ENCODE measurements at places on chromosomes 1 and 21.
A peak's percentile ranks its signal among the peaks of the same experiment; 100 is the strongest.

DNA sequence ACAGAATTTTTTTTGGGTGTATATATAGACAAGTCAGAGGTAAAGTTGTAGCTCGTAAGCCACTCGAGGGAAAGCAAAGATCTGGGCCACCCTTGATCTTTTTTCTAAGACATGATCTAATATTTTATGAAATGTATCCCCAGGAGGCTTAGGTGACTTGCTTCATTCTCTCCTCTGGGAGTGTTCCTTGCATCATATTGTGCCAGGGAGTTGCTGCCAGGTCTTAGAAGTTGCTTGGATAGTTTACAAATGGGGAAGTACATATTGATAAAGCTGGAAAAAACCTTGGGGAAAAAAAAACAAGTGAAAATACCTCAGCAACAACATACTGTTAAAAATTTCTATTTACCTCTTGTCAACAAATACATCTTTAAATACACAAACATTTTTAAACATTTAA lies 110.9 kb upstream of the CYYR1 start:
- no peak for DNase-seq

- no peak for DNase-seq
Observed at GRCh38 chr1:15573477-15573876, 11.4 kb downstream of the AGMAT start.

GRCh38 chr1:37915476-37916093 lies 31.3 kb downstream of the INPP5B start:
- no peak for DNase-seq

GRCh38 chr1:236553370-236553769 lies 29.6 kb downstream of the LGALS8 start:
- no peak for DNase-seq

- no peak for DNase-seq
Observed at GRCh38 chr1:46300673-46301405, 2.6 kb downstream of the LRRC41 start.

DNA sequence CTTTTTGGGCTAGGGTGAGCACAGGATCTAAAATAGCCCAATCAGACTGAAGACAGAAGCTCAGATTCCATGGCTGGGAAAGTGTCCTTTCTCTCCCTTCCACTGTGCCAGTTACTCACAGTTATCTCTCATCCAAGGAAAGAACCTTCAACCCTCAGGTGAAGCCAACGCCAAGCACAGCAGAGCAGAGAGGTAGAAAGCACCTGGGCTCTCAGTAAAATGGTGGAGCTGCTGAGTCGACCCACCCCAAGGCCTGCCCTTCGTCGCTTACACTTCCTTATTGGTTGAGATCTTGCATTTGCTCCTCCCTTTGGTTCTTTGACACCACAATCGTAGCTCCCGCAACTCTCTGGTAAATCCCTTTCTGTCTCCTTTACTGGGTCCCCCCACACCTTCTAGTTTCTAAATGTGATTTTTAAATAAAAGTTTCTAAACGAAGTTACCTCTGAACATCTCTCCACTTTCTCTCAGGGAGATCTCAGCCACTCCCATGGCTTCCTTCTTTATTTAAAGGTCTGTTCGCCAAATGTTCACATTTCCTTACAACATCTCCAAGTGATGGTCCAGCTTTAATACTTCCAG lies 27.5 kb upstream of the SLC30A1 start:
- DNase-seq = no peak

- DNase-seq = no peak
Observed at GRCh38 chr21:46078322-46078977, 19.5 kb upstream of the COL6A2 start.

- DNase-seq = peak; percentile 87
Observed at GRCh38 chr1:160858507-160858906, 4.2 kb downstream of the CD244 start.

DNA sequence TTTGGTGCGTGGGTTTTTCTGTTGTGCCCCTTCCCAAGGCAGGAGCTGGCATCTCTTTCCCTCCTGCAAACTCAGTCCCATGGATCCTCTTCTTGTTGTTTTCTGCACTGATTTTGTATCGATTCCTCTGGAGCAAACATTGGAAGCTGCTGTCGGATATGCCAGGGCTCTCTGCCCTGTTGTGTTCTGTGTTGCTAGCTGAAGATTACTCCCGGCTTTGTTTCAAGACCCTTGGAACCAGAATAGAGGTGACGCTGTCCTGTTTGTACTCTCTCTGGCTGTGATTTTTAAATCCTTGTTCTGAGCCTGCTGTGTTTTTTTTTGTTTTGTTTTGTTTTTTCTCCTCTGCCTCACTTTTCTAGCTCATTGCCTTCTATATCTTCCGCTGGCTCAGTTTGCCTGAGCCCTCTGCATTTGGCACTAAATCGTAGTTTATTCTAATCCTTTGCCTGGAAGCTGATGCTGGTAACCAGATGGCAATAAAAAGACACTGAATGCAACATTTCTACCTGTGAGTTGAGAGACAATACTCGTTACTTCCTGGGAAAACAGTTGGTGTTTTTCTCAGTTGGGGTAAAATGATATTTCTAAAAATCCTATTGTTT lies 67.0 kb downstream of the BACH1 start:
- no peak for DNase-seq

DNA sequence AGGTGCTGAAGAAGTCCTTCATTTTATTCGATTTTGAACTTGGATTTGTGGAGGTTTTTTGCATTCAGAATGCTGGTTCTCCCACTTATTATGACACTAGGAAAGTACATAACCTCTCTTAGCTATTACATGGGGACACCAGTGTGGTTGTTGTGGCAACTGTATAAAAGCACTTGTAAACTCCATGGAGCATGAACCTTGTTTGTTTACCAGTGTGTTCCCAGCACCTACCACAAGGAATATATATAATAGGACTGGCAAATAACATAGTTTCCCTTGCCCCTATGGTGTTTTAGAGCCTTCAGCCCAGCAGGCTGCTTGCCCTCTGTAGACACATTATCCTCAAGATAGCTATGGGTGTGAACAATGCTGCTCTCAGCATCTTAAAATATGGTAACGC lies 43.1 kb downstream of the RASSF5 start:
- no peak for DNase-seq

- DNase-seq = no peak
Observed at GRCh38 chr1:1752636-1753606, 25.3 kb downstream of the NADK start.

GRCh38 chr21:31599013-31599412 lies 60.5 kb upstream of the SOD1 start:
- no peak for DNase-seq

GRCh38 chr1:167659881-167660280 lies 29.8 kb downstream of the RCSD1 start:
- DNase-seq = no peak

DNA sequence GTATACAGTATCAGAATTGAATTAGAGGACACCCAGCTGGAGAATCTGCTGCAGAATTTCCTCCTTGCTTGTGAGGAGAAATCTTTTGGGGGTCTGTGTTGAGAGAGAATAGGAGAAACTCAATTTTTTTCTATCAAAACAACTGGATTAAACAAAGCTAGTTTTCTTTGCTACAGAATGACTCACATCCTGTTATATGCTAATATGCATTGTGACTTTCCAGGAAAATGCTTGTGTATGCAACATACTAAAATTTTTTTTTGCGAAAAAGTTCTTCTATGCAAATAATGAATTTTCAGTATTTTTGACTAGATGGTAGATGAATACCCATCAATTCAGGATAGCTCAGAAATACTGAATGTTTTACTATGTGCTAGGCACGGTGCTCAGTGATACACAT lies 2.2 kb downstream of the VAMP4 start:
- DNase-seq = no peak

DNA sequence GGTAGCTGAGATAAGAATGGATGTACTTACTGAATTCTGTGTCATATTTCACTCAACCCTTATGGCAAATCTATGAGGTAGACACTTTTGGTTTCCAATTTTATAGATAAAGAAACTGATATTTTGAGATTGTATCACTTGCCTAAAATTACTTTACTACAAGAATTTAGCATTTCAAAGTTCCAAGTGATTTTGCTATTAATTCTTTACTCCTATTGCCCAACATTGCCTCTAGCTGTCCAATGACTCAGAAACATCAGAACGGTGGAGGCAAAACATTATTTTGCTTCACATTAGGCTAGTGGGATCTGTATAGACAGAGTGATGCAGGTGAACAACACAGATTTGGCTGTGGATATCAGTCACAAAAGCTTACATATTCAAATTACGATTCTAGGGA lies 747.2 kb upstream of the NEGR1 start:
- no peak for DNase-seq

- DNase-seq = no peak
Observed at GRCh38 chr1:183498342-183498991, 26.2 kb downstream of the SMG7 start.

DNA sequence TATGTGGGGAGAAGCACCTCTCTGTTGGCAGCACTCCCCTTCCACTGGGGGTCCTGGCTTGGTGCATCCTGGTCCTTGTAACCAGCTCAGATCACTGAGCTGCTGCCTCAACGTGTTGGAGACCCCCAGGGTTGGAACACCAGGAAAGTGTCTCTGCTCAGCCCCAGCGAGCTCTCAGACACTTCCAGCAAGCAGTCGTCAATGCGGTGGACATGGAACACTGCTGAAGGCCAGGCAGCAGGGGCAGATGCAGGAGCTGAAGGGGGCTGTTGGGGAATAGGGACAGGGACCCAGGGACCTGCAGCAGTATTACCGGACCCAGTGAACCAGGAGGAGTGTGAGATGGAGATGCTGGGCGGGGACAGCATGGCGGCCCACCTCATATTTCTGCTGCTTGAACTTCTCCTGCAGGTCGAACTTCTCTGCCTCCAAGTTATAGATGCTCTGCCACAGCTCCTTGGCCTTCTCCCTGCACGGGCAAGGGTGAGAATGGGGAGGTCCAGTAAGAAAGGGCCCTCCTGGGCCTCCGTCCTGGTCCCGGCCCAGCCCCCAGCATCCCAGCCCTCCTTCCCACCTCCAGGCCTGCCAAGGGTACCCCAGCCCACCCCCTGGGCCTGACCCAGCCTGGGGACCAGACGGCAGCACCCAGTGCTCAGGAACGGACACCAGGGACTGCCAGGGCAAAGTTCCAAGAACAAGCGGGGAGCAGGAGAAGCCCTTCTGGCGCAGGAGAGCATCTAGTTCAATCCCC lies 16.4 kb downstream of the TNNT2 start:
- no peak for DNase-seq

- no peak for DNase-seq
Observed at GRCh38 chr1:182567629-182568028, 21.4 kb downstream of the RNASEL start.

DNA sequence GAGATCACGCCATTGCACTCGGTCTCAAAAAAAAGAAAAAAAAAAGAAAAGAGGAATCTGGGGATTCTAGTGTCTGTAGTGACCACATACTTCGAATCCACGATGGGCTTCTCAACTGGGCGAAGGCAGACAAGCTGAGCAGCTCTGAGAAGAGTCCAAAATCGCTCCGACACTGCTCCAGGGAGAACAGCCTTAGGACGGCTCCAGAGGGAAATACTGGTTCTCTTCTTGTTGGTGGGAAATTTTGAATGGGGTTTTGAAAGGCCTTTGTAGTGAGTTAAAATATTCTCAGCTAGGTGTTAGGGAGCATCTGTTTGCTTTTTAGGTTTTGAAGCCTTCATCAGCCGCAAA lies 18.3 kb upstream of the HJV start:
- no peak for DNase-seq

DNA sequence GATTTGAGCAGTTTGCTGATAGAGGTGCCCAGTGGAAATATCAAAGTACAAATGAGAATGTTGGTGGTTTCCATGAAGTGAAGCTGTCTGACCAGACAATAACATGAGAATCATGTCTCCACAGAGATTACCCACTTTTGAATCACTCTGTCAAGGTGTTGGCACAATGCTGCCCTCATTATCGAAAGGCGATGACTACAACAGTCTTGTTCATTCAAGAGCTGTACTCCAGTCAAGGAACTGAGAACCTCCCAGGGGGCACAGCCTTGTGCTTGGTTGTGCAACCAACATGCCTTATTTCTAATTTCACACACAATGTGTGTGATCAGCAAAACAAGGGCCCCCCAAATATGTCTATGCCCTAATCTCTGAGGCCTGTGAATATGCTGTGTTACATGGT lies 35.7 kb downstream of the ETS2 start:
- no peak for DNase-seq

- DNase-seq = peak; percentile 44
Observed at GRCh38 chr1:193060406-193060805, 994 bp downstream of the RO60 start.

GRCh38 chr1:57109247-57109646 lies 143.4 kb upstream of the C8B start:
- DNase-seq = no peak

GRCh38 chr1:9402256-9402616 lies 109.5 kb downstream of the SPSB1 start:
- no peak for DNase-seq

DNA sequence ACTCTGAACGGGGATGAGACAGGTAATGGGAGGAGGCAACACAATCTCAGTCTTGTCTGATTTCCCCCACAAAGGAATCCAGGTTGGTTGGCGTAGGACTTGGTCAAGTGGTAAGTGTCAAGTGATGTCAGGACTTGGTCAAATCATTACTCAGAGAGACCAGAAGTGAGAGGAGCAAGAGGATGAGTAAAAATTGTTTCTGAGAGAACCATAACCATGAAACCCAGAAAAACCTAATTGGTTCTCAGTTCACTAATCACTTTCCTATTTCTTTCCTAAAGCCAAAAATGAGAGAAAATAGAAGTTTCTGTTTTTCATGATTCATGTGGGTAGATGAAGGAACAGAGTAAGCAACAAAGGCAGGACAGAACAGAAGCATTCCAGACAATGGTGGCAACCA lies 5.0 kb downstream of the PHC2 start:
- DNase-seq = no peak

GRCh38 chr1:77412820-77413530 lies 131.2 kb downstream of the AK5 start:
- no peak for DNase-seq

DNA sequence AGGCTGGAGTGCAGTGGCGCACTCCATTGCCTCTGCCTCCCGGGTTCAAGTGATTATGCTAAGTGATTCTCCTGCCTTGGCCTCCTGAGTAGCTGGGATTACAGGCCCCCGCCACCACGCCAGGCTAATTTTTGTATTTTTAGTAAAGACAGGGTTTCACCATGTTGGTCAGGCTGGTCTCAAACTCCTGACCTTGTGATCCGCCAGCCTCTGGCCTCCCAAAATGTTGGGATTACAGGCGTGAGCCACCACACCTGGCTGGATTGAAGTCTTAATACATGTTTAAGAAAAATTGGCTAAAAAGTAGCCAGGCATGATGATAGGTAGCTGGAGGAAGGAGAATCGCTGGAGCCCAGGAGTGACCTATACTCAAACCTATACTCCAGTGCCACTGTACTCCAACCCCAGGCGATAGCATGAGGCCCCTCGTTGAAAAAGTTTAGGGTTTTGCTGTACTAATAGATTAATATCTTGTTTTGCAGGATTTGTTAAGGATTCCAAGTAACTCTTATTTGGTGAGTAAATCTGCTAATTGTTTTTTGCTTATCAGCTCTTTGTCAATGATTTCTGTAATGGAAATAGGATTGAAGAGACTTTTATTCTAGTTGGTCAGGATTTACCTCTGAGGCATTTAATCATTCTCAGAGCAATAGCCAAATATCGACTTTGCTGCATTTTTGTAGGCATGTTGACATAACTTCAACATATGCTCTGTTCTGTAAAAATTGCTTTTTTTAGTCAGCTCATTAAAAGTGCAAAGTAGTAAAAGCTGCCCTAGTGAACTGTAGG lies 2.0 kb downstream of the RCC1 start:
- no peak for DNase-seq

Data from hematopoietic multipotent progenitor cell treated with erythropoietin and hydrocortisone succinate and interleukin-3 and kit ligand, for 17 days (in vitro differentiated cells).